Fibroblast of lung (primary cell): ENCODE measurements at places on chromosomes 7 and 10. TPM values are rescaled to one million over a fixed set of nuclear protein-coding genes. Genes with fewer than 3 reads are reported as not detected.

DNA sequence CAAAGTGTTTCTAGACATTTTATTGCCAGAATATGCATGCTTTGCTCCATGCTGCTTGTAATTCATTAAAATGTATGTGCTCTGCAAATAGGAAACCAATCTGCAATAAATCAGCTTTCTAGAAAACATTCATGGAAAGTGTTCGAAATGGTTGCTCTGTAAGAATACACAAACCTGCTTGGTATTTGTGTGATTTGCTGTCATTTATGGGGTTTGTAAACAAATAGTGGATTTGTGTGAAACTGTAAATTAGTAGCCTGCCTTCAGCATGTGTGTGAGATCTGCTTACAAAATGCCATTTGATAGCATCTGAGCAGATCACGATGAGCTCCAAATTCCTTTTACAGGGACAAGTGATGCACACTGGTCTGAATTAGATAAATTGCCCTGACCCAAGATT is 219.0 kb upstream of the CSTF2T start:
- H3K27ac ChIP-seq, result no peak overlapping the region
- H3K4me3 ChIP-seq, result no peak overlapping the region
- no peaks in the 10 kb centered on the region for H3K27me3 ChIP-seq
- no peaks in the 10 kb centered on the region for H3K36me3 ChIP-seq

GRCh38 chr7:39291628-39292410 is 274.4 kb upstream of the YAE1 start:
- H3K36me3 ChIP-seq, result no peaks in the 10 kb centered on the region
- no peaks in the 10 kb centered on the region for H3K27me3 ChIP-seq
- no peak for DNase-seq
- H3K4me3 ChIP-seq, result no peak overlapping the region
- H3K27ac ChIP-seq, result no peak overlapping the region

- no peak overlapping the region for H3K4me3 ChIP-seq
- no peaks in the 10 kb centered on the region for H3K27me3 ChIP-seq
These were observed 27.8 kb downstream of the ZNF33A start for GRCh38 chr10:38038107-38038931.

DNA sequence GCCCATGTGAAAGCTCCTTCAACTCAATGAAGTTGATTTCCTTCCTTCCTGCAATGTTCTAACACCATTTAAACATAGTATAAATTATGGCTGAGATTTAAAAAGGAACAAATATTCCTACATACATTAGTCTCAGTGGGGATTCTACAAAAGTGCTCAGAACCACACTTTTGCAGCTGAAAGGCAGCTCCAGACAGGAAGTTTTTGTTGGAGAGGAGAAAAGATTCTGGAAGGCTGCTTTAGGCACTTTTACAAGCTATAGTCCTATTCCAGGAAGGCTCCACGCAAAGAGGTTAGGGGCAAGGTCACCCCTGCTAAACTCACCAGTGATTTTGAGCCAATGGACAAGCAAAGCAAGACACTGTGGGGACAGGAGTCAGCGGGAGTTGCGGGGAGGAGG is 179.2 kb upstream of the CDCA7L start:
- no peaks in the 10 kb centered on the region for H3K27me3 ChIP-seq
- H3K4me3 ChIP-seq, result no peak overlapping the region
- no peak for DNase-seq
- H3K36me3 ChIP-seq, result no peaks in the 10 kb centered on the region
- H3K27ac ChIP-seq, result no peak overlapping the region
- no peaks in the 10 kb centered on the region for H3K4me1 ChIP-seq

The MEOX2 gene
- 0.50 and 1.5 TPM in 2 replicates for total RNA-seq

The DEPP1 gene
- total RNA-seq, result 97.3 and 120 TPM in 2 replicates

The LIPM gene
- total RNA-seq, result not detected in 2 replicates

The VWC2 gene
- total RNA-seq, result not detected in 2 replicates
